ENCODE measurements at places on chromosomes 6 and 20. TPM values are rescaled to one million over a fixed set of nuclear protein-coding genes. Genes with fewer than 3 reads are reported as not detected.

GRCh38 chr6:24106291-24106690 lies 19.7 kb upstream of the NRSN1 start:
- DNase-seq: no peak

- DNase-seq: no peak
These were observed 60.1 kb upstream of the PRSS16 start for GRCh38 chr6:27187231-27188060.

GRCh38 chr6:147227770-147228320 lies 23.6 kb downstream of the STXBP5 start:
- no peak for DNase-seq

GRCh38 chr6:48281217-48281616 lies 170.2 kb upstream of the PTCHD4 start:
- no peak for DNase-seq

DNA sequence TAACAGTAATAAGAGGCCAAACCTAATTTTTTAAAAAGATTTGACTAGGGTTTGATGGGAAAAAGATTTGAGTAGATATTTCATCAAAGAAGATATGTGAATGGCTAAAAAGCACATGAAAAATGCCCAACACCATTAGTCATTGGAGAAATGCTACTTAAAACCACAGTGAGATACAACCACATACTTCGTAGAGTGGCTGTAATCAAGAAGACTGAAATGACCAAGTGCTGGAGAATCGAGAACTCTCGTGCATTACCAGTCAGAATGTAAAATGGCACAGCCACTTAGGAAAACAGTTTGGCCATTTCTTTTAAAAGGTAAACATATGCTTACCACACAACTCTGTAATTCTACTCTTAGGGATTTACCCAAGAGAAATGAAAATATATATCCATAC lies 175.5 kb downstream of the EYA2 start:
- no peak for DNase-seq

DNA sequence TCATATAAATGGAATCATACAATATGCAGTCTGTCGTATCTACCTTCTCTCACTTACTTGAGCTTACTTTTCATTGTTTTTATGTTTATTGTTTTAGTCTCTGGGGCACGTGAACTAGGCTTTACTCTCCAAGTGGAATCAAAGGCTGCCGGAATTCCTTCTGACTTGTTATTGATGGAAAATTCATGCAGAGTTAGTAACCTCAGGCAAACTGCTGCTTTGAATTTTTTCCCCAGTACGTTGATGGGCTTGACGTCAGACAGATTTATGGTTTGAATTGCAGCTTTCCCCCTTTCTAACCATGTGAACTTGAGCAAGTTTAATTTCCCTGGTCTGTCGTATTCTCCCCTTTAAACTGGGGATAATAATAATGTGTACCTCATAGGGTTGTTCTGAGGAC lies 68.6 kb downstream of the ZDHHC14 start:
- no peak for DNase-seq

DNA sequence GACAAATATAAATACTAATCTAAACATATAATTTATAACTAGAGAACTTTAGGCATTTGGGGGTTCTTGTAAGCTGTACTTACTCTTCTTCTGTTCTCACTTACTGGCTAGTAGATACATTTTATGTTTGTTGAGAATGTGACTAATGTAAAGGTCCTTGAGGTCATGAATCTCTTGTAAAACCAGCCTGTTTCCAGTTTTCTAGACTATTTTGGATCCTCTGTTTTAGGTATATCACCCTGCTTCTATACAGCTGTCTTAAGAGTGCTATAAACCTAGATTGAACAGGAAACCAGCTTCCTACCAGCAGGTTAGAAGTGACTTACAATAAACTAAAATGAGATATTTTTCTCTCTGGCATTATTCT lies 134.2 kb downstream of the PLCB4 start:
- no peak for DNase-seq

DNA sequence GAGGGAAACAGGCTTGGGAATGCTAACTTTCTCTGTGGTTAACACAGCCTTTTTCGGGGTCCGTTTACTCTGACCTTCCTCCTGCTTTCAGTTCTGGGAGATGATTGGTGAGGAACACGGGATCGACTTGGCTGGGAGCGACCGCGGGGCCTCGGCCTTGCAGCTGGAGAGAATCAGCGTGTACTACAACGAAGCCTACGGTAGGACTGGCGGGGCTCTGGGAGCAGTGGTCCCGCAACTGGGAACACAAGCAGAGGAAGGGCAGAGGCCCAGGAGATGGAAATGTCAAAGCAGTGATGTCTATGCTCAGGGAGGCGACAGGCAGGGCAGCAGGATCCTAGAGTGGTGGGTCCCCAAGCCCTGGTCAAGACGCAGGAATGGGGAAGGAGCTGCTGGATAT lies 3.5 kb downstream of the TUBB1 start:
- no peak for DNase-seq

DNA sequence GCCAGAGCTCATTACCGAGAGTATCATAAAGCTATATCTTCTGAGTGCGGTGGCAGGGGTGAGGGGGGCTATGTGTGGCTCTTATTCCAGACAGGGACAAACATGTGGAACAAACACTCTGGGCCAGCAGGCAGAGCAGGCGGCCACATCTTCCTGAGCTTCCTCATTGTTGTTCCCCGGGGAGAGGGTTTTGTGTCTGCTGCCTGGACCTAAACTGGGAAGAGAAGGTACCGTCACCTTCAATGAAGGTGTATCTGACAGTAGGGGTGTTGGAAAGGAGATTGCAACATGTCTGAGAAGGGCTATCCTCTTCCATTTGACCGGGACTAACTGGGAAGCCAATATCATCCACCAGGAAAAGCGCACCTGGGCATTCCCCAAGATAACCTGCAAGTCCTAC lies 1.6 kb upstream of the TFAP2D start:
- no peak for DNase-seq

GRCh38 chr6:144696610-144697368 lies 411.7 kb downstream of the UTRN start:
- DNase-seq: no peak

Gene SPATA25
- total RNA-seq: 0.25 TPM

Gene DACT2
- 0.84 TPM for total RNA-seq

Gene ITPR3
- total RNA-seq: 147 TPM

Gene MTRF1L
- total RNA-seq: 24.6 TPM

Gene BHLHE23
- total RNA-seq: not detected

Data from kidney epithelial cell (primary cell).